ENCODE measurements at places on chromosomes 11 and 22.

- no peak for DNase-seq
Measured at GRCh38 chr11:60316317-60316716, 10.7 kb upstream of the MS4A6E start.

DNA sequence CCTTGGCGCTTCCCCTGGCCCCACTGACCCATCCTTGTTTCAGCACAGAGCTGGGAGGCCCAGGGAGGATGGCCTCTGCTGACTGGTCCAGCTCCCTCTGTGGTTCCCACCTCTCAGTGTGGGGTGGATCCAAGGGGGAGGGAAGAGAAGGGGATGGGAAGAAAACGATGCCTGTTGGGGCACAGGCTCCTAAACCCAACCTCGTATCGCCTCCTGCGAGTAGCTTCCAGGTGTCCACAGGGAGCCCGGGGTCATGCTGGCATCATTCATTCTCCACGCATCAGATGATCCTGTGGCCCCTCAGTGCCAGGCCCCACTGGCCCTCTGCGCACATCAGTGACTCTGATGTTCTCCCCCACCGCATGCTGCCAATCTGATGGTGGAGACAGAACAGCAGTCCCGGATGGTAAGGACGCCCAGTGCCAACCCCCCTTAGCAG, 5.1 kb downstream of the MYEOV start:
- no peak for DNase-seq

GRCh38 chr22:35900483-35901168, 128.0 kb downstream of the RBFOX2 start:
- no peak for DNase-seq

GRCh38 chr11:105975128-105975527, 46.9 kb downstream of the MSANTD4 start:
- DNase-seq: no peak

- no peak for DNase-seq
Measured at GRCh38 chr22:30893434-30894370, 74.9 kb downstream of the MORC2 start.

GRCh38 chr11:17774232-17775034, 39.9 kb downstream of the KCNC1 start:
- no peak for DNase-seq

DNA sequence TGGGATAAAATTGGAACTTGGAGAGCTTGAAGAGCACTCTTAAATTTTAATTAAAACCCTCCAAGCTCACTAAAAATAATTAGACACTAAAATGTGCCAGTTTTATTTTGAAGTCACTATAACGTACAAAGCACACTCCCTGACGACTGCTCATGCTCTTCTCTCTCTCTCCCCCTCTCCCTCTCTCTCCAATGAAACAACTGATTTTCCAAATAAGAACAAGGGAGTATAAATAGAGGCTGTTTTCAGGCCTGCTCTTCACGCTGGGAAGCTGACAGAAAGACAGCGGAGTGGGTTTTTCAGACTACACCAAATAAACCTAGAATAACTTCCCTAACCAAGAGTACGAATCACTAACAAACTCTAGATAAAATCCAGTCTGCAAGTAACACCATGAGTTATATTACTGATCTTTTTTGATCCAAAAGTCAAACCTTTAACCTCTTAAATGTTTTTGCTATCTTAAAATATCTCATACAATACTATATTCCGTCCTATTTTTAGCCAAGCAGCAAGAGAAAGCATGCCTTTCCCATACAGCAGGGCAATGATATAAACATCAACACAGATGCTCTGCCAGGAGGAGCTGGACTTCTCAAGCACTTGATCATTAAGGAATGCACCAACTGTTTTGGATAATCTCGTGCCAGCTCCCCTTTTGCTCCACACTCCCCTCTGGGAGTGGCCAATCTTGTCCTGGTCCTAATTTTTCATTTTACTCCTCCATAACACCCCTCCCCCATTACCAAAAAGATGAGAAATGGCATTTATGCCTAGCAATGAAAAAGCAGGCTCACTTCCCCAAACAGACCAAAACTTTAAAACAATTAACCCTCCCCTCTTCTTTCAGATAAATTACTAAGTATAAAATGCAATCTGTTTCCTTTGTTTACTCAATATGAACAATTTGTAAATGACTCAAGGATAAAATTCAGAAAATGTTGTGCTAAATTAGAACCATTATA, 116.9 kb downstream of the SOX6 start:
- no peak for DNase-seq

Data from smooth muscle cell of the brain vasculature (primary cell).